ENCODE measurements at places on chromosomes 4 and X.

- H3K27ac ChIP-seq, result no peak overlapping the region
- no peak for DNase-seq
- H3K27me3 ChIP-seq, result peaks cover 64% of the 10 kb centered on the region
- no peak overlapping the region for H3K4me3 ChIP-seq
These were observed 107.5 kb downstream of the ATG4A start for GRCh38 chrX:108199041-108199440.

GRCh38 chr4:78553043-78553396 lies 1.4 kb downstream of the ANXA3 start:
- H3K36me3 ChIP-seq, result no peaks in the 10 kb centered on the region
- no peaks in the 10 kb centered on the region for H3K27me3 ChIP-seq
- H3K27ac ChIP-seq, result peak overlapping the region; percentile 96
- H3K4me1 ChIP-seq, result no peaks in the 10 kb centered on the region

DNA sequence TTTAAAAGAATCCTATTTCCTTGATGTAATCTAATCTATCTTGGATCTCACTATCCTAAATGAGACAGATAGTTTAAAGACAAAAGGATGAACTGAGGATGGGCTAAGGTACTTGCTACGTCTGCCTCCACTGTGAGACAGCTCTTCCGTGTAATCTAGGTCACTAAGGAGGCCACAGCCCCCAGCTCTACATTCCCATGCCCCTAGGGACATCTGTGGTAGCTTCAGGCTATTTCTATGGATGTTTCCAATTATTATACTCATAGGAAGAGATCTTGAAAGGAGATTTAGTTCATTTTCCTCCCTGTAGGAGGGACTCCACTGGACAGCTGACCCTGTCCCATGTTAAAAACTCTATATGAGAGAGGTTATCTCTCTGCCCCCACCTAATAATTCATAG lies 140.8 kb upstream of the TRPC5 start:
- H3K4me1 ChIP-seq, result no peaks in the 10 kb centered on the region
- H3K4me3 ChIP-seq, result no peak overlapping the region
- H3K36me3 ChIP-seq, result no peaks in the 10 kb centered on the region

- peak overlapping the region; percentile 56 for H3K4me3 ChIP-seq
- no peaks in the 10 kb centered on the region for H3K36me3 ChIP-seq
- peaks cover 5% of the 10 kb centered on the region for H3K4me1 ChIP-seq
- peaks cover 18% of the 10 kb centered on the region for H3K27me3 ChIP-seq
- peak; percentile 36 for DNase-seq
These were observed 764 bp downstream of the PDGFRA start for GRCh38 chr4:54229631-54230483.

DNA sequence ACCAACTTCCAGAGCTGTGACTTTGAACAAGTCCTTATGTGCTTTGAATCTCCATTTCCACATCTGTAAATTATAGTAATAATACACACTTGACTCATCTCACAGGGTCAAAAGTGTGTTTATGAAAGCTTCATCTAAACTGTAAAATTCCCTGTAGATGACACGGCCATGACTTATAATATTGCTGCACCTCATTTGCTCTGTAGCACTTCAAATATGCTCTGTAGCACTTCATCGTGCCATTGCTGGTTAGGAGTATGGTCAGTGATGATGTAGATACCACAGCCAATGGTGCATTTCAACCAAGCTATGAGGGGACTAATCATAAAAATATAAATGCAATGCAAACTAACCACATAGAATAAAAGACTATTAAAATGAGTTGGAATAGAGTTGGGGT lies 318.6 kb downstream of the ANK2 start:
- H3K27ac ChIP-seq, result no peak overlapping the region
- no peak overlapping the region for H3K4me3 ChIP-seq
- no peaks in the 10 kb centered on the region for H3K27me3 ChIP-seq
- no peaks in the 10 kb centered on the region for H3K36me3 ChIP-seq

- no peaks in the 10 kb centered on the region for H3K4me1 ChIP-seq
- no peak overlapping the region for H3K4me3 ChIP-seq
- H3K36me3 ChIP-seq, result no peaks in the 10 kb centered on the region
- no peak overlapping the region for H3K27ac ChIP-seq
These were observed 128.5 kb upstream of the TSPAN5 start for GRCh38 chr4:98786866-98787265.

- no peak overlapping the region for H3K4me3 ChIP-seq
- no peaks in the 10 kb centered on the region for H3K27me3 ChIP-seq
- H3K36me3 ChIP-seq, result no peaks in the 10 kb centered on the region
These were observed 200.1 kb upstream of the PPARGC1A start for GRCh38 chr4:24089851-24090534.

GRCh38 chr4:54484383-54484782 lies 173.4 kb upstream of the KIT start:
- H3K4me3 ChIP-seq, result no peak overlapping the region
- no peaks in the 10 kb centered on the region for H3K27me3 ChIP-seq
- no peak for DNase-seq
- H3K4me1 ChIP-seq, result no peaks in the 10 kb centered on the region
- H3K36me3 ChIP-seq, result no peaks in the 10 kb centered on the region

DNA sequence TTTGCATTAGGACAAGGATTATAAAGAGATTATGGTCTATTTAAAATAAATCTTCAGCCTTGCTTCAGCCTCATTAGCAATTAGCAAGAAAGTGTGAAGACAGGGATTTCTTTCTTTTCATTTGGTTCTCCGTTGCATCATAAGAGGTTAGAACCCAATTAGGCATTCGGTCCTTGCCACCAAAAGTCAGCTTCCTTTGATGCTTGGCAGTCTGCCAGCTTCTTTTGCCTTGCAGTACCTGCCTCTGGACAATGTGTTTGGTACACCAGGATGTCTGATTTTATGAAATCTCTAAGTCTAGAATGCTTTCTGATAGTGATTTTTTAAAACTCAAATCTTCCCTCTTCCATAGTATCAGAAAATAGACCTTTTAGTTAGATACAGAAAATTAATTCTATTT lies 12.4 kb downstream of the SMIM20 start:
- H3K36me3 ChIP-seq, result no peaks in the 10 kb centered on the region
- no peak overlapping the region for H3K4me3 ChIP-seq
- no peak for DNase-seq
- no peaks in the 10 kb centered on the region for H3K27me3 ChIP-seq

DNA sequence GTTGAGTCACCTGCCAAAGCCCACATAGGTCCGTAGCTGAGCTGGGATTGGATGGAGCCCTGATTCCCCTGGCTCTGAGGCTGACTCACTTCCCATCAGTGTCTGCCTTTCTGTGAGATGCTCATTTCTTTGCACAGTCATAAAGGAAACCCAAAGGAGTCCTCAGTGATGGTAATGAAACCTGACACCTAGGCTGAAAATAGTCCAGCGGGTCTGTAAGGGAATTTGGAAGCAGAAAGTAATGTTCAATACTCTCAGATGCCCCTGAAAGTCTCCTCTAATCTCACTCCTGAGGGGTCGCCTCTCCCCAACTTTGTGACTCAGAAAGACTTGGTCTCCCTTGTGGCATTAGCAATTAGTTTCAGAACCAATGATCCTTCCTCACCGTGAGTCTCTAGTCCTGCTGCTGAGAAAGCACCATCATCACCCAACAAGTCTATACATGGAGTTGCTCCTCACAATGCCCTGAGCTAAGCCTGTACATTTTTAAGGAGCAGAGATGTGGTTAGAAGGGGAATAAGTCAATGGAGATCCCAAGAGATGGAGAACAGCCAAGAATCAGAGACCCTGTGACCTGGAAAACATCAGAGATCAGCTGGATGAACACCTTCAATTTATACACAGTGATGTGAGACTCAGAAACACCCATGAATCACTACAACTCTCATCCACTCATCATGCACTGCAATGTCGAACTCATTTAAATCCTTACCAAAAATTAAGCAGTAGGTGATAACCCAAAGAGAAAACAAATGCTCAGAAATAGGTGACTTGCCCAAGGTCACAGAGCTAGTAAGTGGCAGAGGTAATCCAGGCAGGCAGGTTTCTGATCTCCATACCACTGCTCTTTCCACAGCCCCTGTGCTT lies 219.0 kb upstream of the CPEB2 start:
- H3K36me3 ChIP-seq, result no peaks in the 10 kb centered on the region
- H3K4me3 ChIP-seq, result no peak overlapping the region
- H3K27me3 ChIP-seq, result no peaks in the 10 kb centered on the region
- no peak overlapping the region for H3K27ac ChIP-seq

DNA sequence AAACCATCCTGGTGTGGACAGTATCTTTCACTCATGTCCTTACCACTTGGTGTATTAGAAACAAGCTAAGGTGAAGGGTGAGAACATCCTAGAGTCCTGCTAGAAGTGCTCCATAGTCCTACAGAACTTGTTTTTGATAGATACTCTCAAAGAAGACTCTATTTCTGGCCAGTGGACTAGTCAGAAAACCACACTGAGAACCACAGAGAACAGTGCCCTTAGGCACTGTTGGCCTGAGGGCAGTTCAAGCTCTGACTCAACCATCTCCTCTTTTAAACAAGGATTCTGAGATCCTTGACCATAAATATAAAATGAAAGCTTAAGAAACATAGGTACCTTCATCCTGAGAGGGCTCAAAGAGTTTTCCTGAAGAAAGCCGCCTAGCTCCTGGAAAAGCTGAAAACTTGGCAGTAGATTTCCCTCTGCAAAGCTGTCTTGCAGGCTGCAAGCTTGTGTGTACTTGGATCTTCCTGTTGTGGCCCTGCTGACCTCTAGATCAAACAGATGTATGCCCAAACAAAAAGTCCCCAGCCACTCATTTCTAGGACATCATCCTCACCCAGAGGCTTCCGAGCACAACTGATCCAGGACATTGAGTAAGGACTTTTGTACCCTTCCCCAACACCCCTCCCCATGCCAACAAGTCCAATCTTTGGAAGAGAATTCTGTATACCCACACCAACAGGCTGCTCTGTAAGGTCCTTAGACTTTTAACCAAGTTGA lies 111.6 kb upstream of the CXCL13 start:
- no peaks in the 10 kb centered on the region for H3K4me1 ChIP-seq
- H3K27me3 ChIP-seq, result no peaks in the 10 kb centered on the region
- H3K36me3 ChIP-seq, result no peaks in the 10 kb centered on the region
- no peak overlapping the region for H3K27ac ChIP-seq

DNA sequence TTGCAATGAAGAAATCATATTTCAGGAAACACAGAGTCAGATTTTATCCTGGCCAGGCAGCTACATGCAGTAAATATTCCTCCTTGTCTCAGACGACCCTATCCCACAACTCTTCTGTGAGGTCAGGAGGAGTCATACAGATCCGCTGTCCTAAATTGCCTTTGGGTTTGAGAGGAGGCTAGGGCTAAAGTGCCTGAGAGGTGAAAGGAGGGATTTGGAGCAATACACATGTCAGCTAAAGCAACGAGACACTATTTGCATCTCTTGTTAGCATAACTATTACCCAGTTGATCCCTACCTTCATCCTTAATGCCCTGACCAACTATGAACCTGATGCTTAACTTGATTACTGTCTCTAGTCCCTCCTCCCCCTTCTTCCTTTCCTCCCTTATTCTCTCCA lies 98.6 kb downstream of the TBC1D19 start:
- H3K36me3 ChIP-seq, result no peaks in the 10 kb centered on the region
- DNase-seq, result no peak
- no peaks in the 10 kb centered on the region for H3K4me1 ChIP-seq
- H3K27me3 ChIP-seq, result no peaks in the 10 kb centered on the region
- H3K4me3 ChIP-seq, result no peak overlapping the region
- no peak overlapping the region for H3K27ac ChIP-seq

GRCh38 chrX:140440876-140441275 lies 64.0 kb downstream of the SOX3 start:
- no peak overlapping the region for H3K4me3 ChIP-seq
- no peaks in the 10 kb centered on the region for H3K27me3 ChIP-seq
- no peaks in the 10 kb centered on the region for H3K36me3 ChIP-seq
- H3K4me1 ChIP-seq, result no peaks in the 10 kb centered on the region
- DNase-seq, result no peak
- no peak overlapping the region for H3K27ac ChIP-seq

GRCh38 chrX:51035746-51036145 lies 125.2 kb downstream of the BMP15 start:
- no peak overlapping the region for H3K27ac ChIP-seq
- no peaks in the 10 kb centered on the region for H3K4me1 ChIP-seq
- H3K36me3 ChIP-seq, result no peaks in the 10 kb centered on the region
- DNase-seq, result no peak
- H3K4me3 ChIP-seq, result no peak overlapping the region
- no peaks in the 10 kb centered on the region for H3K27me3 ChIP-seq

DNA sequence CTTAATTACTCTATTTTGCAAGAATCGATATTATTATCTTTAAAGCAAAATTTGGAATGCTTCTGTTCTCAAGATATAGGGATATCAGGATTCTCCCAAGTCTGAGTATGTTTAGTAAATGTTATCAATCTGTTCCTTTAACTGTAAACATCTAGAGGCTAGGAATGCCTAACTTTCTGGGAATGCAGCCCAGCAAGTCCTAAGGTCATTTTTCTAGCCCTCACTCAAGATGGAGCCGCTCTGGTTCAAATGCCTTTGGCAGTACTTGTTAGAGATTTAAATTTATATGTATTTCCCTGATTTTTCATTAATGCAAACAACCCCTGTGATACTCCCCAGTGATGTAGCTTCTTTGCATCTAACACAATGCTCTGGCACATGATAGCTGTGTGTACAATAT lies 623.8 kb upstream of the LCORL start:
- no peaks in the 10 kb centered on the region for H3K27me3 ChIP-seq
- no peaks in the 10 kb centered on the region for H3K4me1 ChIP-seq
- no peak overlapping the region for H3K4me3 ChIP-seq
- no peak for DNase-seq

GRCh38 chr4:117357866-117358265 lies 272.5 kb upstream of the TRAM1L1 start:
- H3K27ac ChIP-seq, result no peak overlapping the region
- no peak for DNase-seq
- no peaks in the 10 kb centered on the region for H3K4me1 ChIP-seq
- no peak overlapping the region for H3K4me3 ChIP-seq

DNA sequence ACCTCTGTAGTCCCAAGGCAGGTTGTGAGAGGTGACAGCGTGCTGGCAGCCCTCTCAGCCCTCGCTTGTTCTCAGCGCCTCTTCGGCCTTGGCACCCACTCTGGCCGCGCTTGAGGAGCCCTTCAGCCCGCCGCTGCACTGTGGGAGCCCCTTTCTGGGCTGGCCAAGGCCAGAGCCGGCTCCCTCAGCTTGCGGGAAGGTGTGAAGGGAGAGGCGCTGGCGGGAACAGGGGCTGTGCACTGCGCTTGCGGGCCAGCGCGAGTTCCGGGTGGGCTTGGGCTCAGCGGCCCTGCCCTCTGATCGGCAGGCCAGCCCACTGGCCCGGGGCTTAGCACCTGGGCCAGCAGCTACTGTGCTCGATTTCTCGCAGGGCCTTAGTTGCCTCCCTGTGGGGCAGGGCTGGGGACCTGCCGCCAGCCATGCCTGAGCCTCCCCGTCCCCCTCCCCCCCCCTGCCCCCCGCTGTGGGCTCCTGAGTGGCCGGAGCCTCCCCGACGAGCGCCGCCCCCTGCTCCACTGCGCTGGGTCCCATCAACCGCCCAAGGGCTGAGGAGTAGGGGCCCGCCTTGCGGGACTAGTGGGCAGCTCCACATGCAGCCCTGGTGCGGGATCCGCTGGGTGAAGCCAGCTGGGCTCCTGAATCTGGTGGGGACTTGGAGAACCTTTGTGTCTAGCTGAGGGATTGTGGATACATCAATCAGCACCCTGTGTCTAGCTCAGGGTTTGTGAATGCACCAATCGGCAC lies 347.6 kb downstream of the KLHL13 start:
- DNase-seq, result no peak
- H3K27ac ChIP-seq, result no peak overlapping the region
- no peaks in the 10 kb centered on the region for H3K36me3 ChIP-seq
- no peak overlapping the region for H3K4me3 ChIP-seq
